NCI-H82 (cell line): ENCODE measurements at places on chromosomes 4 and X.

DNA sequence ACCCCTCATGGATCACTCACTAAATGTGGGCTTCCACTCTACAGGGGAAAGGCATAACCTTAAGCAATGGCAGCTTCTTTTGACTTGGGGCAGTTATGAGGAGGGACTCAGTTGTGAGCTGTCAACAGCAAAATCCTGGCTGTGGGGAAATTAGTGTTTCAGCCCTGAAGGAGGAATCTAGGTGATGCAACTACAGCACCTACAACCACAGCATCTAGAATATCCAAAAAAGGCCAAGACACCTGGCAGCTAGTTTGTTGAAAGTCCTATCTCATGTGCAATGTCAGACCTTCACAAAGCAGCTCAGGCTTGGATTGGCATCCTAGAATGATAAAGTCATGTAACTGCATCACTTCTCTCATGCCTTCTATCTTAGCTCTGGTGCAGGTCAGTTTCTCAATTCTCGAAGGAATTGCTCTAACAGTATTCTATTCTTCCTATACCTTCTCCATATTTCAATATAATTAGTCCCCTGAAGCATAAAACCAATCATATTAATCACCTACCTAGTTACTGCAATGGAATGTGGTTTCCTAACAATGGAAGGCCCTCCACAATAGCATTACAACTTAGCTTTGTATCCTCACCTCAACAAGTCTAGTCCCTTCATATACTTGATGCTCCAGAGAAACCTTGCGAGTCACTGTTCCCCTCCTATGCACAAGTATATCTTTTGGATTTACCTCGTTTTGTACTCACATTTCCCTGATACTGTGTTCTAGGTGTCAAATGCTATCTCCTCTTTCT is 5.5 kb upstream of the ANTXR2 start:
- DNase-seq = no peak

DNA sequence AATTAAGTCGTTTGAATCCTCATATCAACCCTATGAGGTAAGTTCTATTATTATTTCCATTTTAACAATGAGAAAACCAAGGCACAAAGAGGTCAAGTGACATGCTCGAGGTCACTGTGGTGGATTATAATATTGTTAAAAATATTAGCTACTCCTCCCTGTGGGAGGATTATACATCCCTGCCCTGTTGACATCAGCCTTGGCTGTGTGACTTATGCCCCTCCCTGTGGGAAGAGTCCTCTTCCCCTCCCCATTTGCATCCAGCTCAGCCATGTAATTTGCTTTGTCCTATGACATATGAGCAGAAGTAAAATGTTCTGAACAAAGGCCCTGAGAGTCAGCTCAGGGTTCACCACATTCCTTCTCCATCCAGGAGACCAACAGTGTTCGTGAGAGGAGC is 152.7 kb upstream of the ZIC3 start:
- DNase-seq = no peak

GRCh38 chrX:149849787-149850186 is 31.2 kb upstream of the MAGEA8 start:
- DNase-seq = no peak

DNA sequence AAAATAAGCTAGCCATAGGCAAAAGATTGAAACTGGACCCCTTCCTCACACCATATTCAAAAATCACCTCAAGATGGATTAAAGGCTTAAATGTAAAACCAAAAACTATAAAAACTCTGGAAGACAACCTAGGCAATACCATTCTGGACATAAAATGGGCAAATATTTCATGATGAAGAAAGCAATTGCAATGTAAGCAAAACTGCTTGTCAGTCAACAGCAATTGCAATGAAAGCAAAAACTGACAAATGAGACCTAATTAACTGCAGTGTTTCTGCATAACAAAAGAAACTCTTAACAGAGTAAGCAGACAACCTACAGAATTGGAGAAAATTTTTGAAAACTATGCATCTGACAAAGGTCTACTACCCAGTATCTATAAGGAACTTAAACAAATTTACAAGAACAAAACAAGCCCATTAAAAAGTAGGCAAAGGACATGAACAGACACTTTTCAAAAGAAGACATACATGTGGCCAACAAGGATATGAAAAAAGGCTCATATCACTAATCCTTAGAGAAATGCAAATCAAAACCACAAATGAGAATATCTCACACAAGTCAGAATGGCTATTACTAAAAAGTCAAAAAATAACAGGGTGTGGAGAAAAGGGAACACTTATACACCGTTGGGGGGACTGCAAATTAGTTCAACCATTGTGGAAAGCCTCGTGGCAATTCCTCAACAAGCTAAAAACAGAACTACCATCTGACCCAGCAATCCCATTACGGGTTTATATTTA is 46.7 kb downstream of the CFAP299 start:
- no peak for DNase-seq
